ENCODE measurements at places on chromosomes 2 and 18.

DNA sequence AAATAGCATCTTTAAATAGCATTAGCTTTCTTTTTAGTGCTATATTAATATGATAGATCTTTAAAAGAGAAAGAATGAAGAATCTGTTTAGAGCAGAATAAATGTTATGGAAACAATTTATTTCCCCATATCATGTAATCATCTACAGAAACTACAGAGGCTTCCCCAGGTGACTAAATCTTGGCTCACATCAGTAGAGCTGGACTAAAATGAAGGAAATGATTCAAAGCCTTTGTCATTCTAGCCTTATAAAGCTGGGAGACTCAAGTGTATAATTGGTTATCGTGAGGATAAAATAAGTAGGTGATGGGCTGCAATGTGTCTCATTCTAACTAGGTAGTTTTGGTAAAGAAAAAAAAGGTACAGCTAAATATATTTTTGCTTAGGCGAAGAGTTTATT, 83.2 kb upstream of the UNC80 start:
- DNase-seq = no peak

GRCh38 chr2:38163006-38163405, 87.1 kb upstream of the CYP1B1 start:
- DNase-seq = no peak

DNA sequence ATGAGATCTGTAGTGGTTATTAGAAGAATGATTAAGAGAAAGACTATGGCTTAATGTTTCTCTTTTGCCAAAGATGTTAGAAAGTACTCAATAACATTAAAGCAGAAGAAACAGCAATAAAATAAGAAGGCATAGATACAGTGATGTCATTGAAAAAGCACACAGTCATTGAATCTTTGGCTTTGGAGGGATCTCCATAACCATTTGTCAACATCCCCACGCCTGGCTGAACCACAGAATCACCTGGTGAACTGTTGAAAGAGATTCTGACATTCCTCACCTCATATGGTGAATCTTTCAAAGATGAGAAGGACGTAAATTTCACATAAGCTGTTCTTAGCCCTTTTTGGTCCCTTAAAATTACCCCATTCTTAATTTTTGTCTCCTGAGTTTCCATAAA, 324.6 kb upstream of the NRP2 start:
- no peak for DNase-seq

- no peak for DNase-seq
Observed at GRCh38 chr2:11379558-11379957, 35.1 kb upstream of the ROCK2 start.

DNA sequence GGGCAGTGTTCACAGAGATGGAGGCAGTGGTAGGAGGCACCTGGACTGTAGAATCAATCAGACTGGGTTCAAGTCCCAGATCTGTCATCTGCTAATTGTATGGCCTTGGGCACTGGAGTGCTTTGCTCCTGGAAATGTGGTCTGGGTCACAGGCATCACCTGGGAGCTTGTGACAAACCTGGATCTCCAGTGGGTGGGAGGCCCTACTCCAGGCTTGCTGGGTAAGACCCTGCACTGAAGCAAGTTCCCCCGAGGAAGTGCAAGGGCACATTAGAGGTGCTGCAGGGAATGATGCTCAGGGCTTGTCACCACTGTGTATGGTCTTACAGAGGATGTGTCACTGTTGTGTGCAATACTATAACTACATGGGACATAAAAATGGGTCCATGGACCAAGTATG, 220.5 kb upstream of the ID2 start:
- DNase-seq = no peak

DNA sequence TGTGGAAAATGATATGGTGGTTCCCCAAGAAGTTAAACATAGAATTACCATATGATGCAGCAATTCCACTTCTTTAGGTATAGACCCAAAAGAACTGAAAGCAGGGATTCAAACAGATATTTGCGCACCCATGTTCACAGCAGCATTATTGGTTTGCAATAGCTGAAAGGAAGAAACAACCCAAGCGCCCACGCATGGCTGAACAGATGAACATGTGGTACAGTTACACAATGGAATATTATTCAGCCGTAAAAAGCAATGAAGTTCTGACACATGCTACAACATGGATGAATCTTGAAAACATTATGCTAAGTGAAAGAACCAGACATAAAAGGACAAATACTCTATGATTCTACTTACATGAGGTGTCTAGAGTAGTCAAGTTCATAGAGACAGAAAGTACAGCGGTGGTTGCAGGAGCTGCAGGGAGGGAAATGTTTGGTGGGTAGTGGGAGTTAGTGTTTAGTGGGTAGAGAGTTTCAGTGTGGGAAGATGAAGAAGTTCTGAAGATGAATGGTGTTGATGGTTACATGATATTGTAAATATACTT, 26.7 kb upstream of the ASPRV1 start:
- no peak for DNase-seq

GRCh38 chr2:237541243-237541642, 25.1 kb upstream of the PRLH start:
- no peak for DNase-seq

- no peak for DNase-seq
Observed at GRCh38 chr2:26642429-26642828, 1.3 kb upstream of the CIB4 start.

DNA sequence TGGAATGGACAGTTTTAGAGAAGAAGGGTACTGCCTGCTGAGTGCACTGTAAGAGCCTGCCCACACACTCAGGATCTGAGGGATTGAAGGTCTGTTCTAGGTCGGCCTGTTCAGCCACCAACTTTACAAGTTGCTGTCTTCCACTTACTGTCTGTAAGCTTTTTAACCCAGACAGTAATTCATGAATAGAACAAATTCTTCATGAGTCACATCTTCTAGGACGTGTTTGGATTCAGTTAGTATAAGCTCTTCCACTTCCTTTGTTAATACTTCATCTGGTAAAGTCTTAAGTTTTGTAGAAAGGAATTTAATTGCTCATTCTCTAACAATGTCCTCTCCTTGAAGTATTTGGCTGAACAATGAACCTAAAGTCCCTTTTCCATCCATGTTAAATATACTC, 74.6 kb downstream of the PDE11A start:
- DNase-seq = no peak

GRCh38 chr2:201558665-201559064, 84.6 kb downstream of the TMEM237 start:
- no peak for DNase-seq

DNA sequence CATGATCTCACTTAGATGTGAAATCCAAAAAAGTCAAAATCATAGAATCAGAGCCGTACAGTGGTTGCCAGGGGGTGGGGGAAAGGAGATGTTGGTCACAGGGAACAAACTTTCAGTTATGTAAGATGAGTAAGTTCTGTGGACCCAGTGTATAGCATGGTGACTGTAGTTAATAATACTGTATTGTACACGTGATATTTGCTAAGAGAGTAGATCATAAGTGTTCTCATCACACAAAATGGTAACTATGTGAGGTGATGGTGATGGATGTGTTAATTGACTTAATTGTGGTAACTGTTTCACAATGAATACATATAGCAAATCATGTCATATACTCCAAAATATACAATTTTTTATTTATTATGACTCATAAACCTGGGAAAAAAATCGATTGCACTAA, 202.1 kb upstream of the SMAD7 start:
- no peak for DNase-seq

DNA sequence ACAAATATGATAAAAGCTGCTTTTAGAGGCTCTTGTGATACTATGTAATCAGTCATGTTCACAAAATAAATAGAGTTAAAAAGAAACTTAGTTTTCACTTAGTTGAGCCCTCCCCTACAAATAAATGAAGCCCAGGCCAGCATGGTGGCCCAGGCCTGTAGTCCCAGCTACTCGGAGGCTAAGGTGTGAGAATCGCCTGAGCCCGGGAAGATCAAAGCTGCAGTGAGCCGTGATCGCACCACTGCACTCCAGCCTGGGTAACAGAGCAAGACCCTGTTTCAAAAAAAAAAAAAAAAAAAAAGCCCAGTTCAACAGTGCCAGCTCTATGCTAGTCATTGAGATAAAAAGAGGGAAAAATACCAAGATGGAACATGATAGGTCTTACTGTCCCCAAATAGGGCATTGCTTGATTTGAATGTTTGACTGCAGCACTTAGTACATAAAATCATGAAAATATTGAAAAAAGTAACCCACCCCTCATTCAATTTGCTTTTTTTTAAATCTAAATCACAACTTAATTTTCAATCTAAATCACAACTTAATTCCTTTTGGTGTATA, 1.5 kb downstream of the ASNSD1 start:
- DNase-seq = no peak

GRCh38 chr2:152846697-152847470, 128.5 kb downstream of the ARL6IP6 start:
- DNase-seq = no peak

DNA sequence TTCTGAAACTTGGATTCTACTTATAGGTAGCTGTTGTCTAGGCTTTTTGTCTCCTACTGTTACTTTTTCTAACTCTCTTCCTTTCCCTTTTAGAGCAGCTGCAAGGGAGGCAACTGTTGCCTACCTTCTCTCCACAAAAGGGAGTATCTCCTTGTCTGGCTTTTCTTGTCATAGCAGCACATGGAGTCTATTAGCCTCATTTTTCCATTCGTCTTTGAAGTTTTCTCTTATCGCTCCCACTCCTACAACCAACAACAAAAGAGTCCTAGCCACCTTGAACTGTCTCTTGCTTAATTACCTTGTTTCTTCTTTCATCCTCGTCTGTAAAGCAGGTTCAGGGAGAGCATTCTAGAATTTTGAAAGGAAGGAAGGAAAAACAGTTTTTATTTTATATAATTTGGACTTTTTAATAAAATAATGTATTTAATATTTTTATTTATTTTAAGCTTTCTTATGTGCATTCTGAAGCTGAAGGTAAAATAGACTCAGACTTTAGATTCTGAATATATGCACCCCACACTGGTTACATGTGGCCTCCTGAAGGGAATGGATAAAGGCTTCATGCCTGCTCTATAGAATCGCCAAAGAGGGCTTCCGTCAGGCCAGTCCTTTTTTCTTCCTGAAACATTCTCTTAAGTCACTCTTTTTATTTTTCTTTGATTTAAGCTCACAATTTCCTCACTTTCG, 154.4 kb downstream of the CSRNP3 start:
- DNase-seq = no peak

GRCh38 chr2:165349181-165349580, 110.0 kb downstream of the SCN2A start:
- DNase-seq = no peak

DNA sequence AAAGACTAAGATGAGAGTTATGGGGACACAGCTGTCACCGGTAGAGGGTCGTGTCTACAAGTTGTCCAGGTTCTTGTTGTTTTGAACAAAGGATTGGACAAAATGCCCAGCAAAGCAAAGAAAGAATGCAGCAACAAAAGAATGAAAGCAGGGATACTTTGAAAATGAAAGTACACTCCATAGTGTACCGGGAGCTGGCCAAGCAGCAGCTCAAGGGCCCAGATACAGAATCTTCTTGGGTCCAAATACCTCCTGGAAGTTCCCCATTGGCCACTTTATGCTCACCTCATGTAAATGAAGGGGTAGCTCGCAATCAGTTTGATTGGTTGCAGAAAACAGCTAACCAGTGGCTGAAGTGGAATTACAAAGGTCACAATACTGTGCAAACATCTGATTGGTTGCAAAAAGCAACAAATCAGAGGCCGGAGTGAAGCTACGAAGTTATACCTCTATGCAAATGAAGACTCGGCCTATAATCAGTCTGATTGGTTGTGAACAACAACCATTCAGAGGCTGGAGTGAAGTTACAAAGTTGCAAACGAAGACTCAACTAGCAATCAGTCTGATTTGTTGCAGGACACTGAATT, 474.9 kb upstream of the TMEFF2 start:
- DNase-seq = no peak

DNA sequence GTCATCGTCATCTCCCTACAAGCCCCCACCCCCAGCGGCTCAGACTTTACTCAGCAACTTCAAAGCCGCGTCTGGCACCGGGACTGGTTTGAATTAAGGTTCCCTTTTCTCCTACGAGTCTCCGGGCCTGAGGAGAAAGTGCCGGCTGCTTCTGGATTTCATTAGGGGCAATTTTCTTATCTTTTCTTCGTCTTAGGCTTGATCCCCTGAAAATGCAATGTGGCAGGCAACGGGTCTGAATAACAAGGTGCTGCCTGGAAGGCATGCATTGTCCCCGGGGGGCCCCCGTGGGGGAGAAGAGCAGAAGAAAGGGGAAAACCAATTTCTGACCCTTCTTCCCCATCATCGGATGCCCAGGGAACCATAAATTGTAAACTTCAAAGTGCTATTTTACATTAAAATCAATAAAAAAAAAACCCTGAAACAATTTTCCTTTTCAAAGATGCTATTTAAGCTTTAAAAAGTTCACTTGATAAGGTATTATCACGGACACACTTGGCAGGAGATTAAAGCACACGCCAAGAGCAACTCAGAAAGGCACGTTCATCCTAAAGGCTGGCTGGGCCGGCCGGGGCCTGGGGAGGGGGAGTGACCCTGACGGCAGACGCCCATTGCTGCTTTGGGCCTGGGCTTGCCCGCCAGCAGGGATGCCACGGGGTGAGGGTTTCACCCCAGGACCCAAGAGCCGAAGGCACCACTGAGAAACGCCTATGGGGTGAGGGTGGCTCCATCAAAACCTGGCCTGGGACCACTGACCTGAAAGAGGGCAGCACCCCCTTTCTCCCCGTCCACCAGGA, 230.4 kb downstream of the TWIST2 start:
- no peak for DNase-seq

DNA sequence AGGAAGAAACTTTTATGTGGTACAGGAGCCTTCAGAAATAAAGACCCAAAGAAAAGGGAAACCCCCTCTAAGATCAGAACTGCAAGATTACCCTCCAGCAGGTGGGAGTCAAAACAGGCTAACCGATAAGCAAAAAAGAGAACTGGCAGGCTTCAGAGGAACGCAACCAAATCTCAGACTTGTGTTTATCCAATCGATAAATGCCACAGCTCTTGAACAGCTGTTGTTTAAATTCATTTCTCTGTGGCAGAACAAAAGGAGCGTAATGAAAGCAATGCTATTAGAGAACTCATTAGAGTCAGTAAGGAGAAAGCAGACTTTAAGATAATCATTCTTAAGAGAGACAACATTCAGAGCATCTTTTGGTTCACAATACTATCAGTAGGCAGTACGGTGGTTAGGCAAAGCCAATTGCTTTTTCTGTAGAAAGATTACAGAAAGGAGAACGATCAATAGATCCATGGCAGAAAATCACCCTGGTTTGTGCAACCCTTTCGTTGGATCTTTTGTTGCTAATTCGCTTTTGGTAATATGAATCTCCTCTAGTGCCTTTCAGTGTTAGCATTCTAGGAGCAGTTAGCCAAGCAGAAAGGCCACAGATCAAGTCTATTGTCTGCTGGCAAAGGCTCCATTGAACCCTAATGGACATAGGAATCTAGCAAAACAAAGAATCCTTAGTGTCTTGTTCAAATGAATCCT, 476.4 kb upstream of the CHST9 start:
- no peak for DNase-seq

DNA sequence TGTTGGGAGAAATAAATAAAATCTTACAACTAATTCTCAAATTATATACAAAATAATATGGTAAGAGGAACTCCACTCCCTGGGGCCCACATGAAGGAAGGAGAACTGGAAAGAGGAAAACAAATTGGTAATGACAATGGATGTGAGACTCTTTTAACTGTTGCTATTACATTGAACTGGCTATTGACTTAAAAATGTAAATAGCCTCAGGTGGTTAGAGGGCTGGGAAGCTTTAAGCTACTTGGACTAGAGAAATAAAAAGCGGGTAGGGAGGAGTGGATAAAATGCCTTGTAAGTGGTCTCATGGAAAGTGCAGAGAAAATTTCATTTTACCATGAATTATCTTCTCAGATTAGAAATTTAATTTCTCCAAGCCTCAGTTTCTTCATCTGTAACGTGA, 64.1 kb downstream of the KCNJ3 start:
- DNase-seq = no peak
